ENCODE measurements at places on chromosomes 12 and 14.

- no peak for DNase-seq
Observed at GRCh38 chr12:31961137-31961536, 1.9 kb downstream of the RESF1 start.

DNA sequence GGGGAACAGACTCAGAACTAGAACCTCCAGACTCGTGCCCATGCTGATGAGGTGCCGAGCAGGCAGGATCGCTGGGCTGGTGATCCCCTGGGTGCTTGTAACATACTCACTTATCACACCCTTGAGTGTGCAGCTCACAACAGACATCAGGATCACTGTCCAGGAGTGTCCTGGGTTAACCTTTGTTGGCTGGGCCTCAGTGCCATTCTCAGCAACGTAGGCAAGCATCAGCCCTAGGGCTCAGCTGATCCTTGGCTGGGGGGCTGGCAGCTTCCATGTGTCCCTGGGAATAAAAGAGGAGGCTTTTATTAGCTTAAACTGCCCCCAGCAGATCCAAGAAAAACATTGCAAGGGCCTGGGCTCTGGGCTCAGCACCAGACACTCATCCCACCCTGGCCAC, 1.6 kb downstream of the TMEM229B start:
- no peak for DNase-seq

GRCh38 chr14:89137526-89138163, 279.4 kb downstream of the FOXN3 start:
- peak; percentile 37 for DNase-seq

GRCh38 chr14:75752907-75753594, 92.0 kb downstream of the TTLL5 start:
- DNase-seq: no peak
